ENCODE measurements at places on chromosomes 5 and 9.

DNA sequence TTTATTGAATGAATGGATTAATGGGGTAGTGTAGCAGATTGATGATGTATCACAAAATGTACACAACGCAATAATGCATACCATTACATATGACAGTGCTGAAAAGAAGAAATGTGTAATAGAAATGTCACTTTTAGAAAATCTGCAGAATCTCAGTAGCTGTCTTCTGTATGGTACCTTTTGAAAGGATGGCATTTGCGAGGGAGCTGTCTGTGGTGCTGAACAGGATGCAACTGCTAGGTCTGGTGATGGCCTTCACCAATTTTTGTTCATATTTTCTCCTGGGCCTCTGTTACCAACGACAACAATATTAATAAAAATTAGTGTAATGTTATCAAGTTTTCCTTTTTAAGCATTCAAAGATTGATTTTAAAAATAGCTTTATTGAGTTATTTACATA lies 36.2 kb upstream of the OTULIN start:
- DNase-seq: peak; percentile 10

- DNase-seq: no peak
Measured at GRCh38 chr5:131488463-131488862, 146.6 kb downstream of the RAPGEF6 start.

GRCh38 chr9:129182625-129183494 lies 4.8 kb upstream of the IER5L start:
- no peak for DNase-seq

DNA sequence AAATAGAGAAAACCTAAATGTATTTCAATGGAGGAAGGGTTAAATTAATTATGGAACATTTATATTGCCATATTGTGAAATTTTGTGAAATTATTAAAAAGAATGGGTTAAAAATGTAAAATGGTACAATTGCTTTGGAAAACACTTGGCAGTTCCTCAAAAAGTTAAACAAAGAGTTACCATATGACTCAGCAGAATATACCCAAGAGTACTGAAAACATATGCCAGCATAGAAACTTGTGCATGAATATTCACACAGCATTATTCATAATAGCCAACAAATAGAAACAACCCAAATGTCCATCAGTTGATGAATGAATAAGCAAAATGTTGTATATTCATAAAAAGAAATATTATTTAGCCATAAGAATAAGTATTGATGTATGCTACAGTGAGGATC lies 181.0 kb upstream of the MAST4 start:
- DNase-seq: no peak

- no peak for DNase-seq
Measured at GRCh38 chr5:35046774-35047173, 975 bp downstream of the AGXT2 start.

DNA sequence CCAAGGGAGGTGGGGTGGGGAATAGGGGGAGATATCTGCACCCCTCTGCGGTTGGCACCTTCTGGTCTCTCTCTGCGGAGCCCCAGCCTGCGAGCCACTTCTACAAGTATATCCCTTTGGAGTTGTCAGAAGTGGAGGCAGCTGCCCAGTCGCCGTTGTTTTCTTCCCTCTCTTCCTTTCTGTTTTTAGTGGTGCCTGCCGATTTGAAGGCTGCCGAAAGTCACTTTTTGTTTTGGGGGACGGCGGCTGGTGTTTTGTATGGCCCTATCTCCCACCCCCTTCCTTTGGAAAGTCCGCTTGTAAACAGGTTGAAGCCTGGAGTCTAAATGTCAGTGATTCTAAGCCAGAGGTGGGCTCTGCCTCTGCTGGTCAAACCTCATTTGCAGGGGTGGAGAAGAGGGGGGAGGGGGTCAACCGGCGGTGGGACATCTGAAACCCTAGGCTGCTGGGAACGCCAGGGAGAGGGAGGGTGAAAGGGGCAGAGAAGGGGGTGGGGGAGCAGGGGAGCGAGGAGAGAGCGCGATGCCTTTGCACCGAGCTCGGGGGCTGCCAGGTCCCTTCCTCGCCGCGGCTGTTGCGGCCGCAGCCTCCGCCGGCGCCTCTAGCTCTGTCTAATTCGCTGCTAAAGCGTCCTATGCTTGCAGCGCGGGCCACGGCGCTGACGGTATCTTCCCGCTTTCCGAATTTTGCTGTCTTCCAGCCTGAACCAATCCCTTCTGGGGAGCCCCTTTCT lies at the start of gene FGF10:
Gene FGF10 (minus strand): TSS at position 331 of the 733 bp plus-strand sequence. CDS start 738 bp downstream, outside the sequence.
- peak; percentile 7 for DNase-seq

DNA sequence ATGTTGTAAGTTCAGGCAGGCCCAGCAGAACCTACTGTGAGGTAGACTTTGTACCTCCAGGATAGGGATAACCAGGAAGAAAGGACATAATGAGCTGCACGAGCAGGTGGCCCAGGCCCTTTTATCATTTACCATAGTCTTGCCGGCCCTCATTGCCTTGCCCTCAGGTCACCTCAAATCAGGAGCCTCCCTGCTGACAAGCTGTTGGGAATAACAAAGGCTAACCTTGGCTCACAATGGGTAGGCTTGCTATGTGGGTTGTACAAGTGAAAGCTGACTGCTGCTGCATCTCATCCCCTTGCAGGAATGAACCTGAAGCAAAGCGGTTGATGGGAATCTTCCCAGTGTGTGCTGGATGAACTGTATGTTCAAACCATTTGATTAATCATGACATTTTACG lies 159.5 kb upstream of the ACTBL2 start:
- DNase-seq: no peak

- DNase-seq: no peak
Measured at GRCh38 chr5:33375900-33376299, 64.9 kb upstream of the TARS1 start.

DNA sequence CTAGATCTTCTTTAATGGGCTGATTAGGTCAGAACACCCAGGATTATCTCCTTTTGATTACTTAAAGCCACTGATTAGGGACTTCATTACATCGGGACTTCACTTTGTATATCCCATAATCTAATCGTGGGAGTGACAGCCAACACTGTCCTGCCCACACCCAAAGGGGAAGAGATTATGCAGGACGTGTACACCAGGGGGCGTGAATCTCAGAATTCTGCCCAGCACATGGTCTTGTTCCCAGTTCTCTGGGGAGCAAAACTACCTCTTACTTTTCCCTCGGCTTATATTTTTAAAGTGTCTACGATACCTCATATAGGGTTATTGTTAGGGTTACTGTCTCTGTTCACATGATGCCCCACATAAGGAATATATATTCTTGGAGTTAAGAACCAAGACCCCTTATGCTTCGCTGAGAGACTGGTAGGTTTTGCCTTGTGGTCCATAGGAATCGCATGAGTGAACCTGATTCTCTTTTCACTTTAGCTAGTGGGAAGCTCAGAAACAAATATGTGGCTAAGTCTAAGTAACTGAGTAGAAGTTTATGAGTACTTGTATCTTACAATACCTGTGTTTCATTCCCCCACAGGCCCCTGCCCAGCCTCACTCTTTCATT lies 192.7 kb downstream of the GNA14 start:
- DNase-seq: peak; percentile 26

- DNase-seq: no peak
Measured at GRCh38 chr5:111779922-111780292, 22.9 kb upstream of the NREP start.

GRCh38 chr5:56668996-56669395 lies 146.4 kb upstream of the MAP3K1 start:
- DNase-seq: no peak

GRCh38 chr9:107131108-107131799 lies 151.8 kb upstream of the RAD23B start:
- DNase-seq: no peak

DNA sequence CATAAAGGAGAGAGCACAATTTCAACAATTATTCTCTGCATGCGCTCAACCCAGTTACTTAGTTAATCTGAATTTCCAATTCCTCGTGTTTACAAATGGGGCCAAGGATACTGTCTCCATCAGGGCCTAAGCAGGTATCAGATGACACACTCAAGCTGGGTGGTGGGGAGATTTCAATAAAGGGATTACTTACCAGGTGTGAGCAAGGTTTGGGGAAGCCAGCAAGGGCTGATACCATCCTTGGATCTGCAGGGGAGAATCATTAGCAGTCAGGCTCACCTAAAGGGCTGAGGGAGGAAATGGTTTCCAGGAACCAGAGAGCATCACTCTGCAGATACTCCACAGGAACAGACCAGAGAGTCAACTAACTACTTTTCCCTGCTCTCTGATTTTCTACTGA lies 487.1 kb downstream of the NTRK2 start:
- DNase-seq: no peak

DNA sequence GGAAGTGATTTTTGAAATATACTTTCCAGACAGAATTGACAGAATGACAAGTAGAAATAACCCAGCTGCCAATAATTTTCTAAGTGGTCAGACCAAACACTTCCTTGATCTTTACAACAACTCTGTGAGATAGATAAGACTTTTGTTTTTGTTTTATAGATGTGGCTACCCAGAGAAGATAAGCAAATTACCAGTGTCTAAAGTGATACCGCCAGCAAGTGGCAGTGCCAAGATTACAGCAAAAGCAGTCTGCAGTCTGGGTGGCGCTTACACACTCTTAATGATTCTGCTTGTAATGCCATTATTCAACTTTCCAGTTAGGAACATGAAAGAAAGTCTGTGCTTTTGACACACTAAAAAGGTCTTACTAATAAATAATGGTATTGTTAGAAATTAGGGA lies 92.1 kb downstream of the HCN1 start:
- no peak for DNase-seq

- no peak for DNase-seq
Measured at GRCh38 chr9:121592265-121592664, 59.2 kb upstream of the DAB2IP start.

- no peak for DNase-seq
Measured at GRCh38 chr9:131545786-131546335, 538 bp downstream of the PRRT1B start.

DNA sequence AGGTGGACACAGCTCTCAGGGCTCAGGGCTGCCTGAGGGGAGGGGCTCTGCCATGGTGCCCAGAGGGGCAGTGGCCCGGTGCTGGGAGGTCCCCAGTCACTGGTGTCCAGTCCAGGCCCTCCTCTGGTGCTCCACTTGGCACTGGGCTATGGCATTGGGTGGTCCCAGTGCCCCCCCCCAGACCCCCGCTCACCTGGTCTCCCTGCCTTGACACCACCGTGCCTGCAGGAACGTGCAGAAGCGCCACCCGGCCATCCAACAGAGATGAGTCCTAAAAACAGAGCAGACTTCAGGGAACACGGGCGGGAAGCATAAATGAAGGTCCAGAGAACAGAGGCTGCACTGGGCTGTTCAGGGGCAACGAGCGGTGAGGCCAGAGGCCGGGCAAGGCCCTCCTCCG lies 42.3 kb upstream of the NSMF start:
- no peak for DNase-seq

GRCh38 chr5:36389245-36389644 lies 87.5 kb upstream of the RANBP3L start:
- DNase-seq: peak; percentile 63

DNA sequence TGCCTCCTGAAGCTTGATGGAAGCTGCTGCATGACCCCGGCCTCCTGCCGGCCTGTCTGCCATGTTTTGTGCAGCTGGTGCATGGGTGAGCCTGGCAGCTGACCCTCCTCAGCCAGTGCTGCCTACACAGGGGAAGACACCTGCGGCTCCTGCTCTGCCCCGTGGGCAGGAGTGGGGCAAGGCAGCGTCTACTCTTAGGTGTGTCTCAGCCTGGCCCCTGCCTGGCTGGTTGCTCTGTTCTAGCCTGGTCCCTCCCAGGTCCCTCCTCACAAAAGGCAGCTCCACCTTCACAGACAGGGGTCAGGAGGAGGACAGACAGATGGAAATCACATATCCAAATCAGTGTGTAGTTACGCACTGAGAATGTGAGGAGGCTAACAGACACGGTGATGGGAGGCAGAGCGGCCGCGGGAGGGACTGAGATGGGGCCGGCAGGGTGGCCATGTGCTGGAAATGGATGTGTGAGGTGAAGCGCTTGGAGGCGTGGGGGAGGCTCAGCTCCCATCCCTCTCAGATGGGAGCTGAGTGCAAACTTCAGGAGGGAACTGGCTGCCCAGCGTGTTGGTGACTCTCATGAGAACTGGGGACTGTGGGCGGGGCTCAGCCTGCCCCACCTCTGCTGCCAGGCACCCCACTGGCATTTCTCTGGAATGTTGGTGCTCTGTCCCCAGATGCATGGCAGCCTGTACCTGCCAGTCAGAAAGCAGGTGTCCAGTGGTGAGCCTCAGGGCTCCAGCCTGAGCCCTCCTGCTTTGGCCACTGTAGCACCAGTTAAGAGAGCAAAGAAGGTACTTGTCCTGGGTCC lies 43.4 kb downstream of the PPARGC1B start:
- DNase-seq: no peak

DNA sequence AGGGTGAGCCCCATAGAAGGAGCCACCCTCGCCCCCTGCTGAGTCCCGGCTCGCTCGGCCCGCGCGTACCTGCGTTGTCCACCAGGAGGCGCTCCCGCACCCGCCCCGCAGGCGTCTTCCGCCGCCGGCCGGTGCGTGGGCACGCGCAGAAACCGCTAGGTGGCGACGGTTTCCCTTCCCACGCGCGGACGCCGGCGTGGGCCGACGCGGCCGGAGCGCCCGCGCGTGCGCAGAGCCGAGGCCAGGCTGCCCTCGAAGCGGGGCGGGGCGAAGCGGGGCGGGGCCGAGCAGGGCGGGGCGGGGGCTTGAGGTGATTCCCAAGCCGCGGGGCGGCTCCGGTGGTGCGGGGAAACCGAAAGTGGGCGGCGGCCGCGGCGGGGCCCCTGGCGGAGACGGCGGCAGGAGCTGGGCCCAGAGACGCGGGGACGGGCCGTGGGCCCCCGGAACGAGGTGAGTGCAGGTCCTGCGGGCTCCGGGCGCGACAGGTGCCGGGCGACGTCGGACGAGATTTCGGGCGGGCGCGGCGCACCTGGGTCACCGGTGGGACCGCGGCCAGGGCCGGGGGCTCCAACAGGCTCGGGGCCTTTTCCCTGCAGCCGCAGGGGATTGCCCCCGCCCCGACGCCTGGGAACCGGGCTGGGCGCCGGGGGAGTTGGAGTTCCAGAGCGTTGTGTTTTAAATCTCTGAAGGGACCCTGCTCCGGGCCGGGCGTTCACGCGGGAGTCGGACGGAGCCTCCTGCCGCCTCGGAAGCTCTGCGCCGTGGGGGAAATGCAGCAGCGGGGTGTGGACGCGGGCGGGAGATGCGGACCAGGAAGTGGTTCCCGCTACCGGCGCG lies at the start of gene TDRD7:
Gene TDRD7 (plus strand): TSS at position 308 of the 837 bp plus-strand sequence. CDS start 16,370 bp downstream, outside the sequence.
- peak; percentile 97 for DNase-seq

- DNase-seq: no peak
Measured at GRCh38 chr9:81374459-81375186, 314.7 kb downstream of the TLE1 start.

- DNase-seq: no peak
Measured at GRCh38 chr5:54298947-54299346, 11.4 kb downstream of the ARL15 start.

DNA sequence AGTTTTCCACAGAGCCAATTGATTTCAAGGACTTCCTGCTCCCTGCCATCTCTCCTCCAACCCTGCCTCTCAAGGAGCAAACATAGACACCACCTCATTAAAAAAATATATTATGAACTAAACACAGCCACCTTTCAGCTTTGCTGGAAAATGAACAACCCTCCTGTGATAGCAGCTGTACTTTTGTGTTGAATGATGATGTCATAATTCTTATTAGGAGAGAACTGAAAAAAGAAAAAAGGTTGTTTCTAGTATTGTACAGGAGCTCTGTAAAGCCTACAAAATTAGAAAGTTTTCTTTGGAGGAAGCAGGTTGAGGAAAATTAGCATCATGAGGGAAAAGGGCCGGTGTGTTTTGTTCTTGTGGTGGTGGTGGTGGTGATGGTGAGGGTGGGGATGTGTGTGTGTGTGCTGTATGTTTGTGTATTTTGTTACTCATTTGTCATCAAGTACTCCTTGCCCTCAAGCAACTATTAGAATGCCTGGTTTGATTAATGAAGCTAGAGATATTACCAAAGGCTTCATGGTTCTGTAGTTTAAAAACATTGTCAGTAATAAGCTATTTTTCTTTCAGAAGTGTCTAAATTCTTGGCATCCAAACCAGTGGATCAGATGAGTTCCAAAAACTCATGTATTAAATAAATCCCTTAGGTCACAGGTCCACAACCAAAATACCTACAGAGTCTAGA lies 405.9 kb downstream of the TLE4 start:
- DNase-seq: no peak
